8988T (cell line): ENCODE measurements at places on chromosomes 11 and 22.

DNA sequence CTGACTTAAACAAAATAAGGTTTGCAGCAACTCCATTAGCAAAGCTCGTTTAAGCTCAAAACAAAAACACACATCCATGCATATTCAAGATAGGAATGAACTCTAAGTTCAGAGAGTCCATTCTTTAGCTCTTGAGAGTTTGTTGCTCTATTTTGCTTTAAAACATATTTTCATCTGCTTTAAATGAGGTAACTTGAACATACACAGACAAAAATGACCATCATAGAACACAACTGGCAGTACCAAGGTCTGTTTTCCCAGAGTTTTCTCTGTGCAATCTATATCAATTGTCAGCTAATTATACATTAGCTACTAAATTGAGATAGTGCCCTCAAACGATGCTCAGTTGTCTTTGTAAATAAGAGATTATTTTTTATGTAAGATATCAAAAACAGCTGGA is 423.2 kb upstream of the ANO3 start:
- no peak for DNase-seq

- no peak for DNase-seq
These were observed 41.9 kb upstream of the WNT7B start for GRCh38 chr22:46018859-46019258.

- DNase-seq: no peak
These were observed 203.8 kb downstream of the DLG2 start for GRCh38 chr11:85423316-85423715.

DNA sequence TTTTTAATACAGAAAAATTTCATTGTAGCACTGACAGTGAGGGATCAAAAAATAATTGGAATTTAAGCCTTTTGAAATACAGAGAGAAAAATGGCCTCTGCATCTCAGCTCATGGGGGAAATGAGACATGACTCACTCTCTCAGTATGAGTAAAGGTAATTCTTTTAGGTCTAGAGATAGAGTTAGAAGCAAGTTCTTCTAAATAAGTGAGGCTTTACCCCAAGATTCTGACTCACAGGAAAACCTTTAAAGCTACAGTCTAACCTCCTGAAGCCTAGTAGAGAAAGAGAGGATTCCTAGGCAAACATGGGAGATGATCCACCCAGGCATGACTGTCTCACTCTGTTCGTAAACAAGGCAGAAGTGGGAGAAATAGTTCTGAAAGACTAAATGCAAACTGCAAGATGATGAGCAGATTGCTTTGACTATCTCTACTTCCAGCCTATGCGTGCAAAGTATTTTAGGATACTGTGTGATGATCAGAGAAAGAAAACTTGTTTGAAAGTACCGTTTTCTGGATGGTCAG is 1003.3 kb upstream of the CCDC90B start:
- no peak for DNase-seq

DNA sequence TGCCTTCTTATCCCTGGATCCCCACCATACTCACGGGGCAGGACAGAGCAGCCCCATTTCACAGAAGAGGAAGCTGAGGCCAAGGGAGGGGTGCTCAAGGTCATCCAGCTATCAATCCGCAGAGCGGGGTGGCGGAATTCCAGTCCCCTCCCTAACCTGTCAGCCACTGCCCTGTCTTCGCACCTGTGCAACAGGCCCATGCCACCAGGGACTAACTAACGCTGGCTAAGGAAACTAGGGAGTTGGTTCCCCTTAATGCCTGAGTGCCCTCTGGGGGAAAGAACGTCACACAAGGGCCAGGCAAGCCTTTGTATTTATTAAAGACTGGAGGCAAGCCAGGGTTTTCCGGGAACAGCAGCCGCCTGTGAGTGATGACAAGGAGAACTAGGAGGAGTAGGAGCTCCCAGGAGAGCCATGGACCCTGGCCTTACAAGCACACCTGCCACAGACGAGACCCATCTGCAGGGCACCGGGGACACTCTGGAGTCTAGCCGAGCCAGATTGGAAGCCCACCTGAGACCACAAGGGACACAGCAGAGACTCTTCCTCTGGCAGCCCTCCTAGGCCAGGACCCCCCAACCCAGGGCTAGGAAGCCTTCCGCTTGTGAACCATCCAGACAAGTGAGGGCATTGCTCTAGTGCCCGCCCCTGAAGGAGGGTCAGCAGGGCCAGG is 64.4 kb downstream of the MYH9 start:
- no peak for DNase-seq

- DNase-seq: no peak
These were observed 32.1 kb upstream of the SOX10 start for GRCh38 chr22:38016182-38017151.

GRCh38 chr22:29216011-29216872 is 10.5 kb downstream of the EMID1 start:
- DNase-seq: peak; percentile 8

DNA sequence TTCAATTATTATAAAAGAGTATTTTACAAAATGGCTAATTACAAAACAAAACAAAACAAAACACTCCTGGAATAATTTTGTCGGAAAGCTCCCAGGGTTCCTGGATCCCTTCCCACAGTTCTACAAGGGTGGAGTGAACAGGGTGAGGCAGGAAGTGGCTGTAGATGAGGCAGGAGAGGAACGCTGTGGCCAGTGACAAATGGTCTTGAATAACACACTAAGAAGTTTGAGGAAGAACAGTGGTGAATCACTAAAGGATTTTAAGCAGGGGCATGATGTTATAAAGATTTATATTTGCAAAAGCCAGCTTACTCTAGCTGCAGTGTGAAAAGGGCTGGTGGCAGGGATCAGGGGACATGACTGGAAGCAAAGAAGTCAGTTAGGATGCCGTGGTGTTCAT is 33.8 kb upstream of the APOA1 start:
- DNase-seq: no peak

- no peak for DNase-seq
These were observed at the start of gene VPREB1 for GRCh38 chr22:22244316-22245250. VPREB1 (plus strand) TSS chr22:22244786; CDS start chr22:22244814, 28 bp downstream.

- no peak for DNase-seq
These were observed 16.8 kb downstream of the CD5 start for GRCh38 chr11:61119055-61119454.

DNA sequence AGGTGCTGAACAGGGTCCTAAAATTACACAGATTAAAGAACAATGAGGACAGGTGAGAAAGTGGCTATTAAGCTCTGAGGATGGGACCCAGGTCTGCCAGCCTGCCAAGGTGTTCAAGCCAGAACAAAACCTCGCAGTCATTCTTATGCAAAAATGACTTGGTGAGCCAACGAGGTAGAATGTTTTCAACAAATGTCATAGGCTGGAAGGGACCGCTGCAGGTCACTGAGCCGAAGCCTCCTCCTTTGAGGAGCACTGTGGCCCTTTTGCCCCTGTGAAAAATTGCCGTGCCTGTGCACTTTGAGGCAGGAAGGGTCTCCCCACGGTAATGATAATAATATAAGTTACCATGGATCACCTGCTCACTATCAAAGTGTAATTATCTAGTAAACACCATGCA is 216.2 kb downstream of the DSCAML1 start:
- no peak for DNase-seq

GRCh38 chr11:67194096-67194495 is 72.2 kb upstream of the GRK2 start:
- DNase-seq: no peak

DNA sequence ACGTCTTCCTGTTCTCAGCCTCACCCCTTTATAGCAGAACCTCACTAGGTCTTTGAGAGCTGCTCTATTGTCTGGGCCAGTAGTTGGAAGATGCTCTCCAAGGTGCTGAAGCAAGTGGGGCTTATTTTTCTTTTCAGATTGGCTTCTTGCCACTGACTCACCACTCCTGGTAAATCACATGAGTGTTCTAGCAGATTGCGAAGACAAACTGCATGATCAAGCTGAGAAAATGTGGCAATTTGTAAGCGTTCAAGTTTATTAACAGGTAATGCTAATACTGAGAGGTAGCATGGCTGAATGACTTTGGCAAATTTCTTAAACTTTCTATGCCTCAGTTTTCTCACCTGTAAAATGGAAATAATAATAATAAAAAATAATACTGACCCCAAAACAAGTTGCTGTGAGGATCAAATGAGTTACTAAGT is 59.2 kb downstream of the CACNG2 start:
- no peak for DNase-seq

DNA sequence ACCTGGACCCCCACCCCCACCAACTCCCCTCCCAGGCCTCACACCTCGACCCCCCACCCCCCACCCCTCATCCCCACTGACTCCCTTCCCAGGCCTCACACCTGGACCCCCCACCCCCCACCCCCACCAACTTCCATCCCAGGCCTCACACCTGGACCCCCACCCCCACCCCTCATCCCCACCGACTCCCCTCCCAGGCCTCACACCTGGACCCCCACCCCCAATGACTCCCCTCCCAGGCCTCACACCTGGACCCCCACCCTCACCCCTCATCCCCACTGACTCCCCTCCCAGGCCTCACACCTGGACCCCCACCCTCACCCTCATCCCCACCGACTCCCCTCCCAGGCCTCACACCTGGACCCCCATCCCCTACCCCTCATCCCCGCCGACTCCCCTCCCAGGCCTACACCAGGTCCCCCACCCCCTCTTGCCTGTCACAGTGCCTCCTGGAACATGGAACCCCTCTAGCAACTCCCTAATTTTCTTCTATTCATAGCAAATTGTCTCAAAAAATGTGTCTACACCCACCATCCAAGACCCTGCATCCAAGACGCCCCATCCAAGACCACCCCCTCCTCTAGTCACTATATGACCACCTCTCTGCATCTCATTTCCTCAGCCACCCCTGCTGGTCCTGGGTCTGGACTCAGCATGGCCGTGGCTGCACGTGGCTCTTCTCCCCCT is 36.9 kb upstream of the BRSK2 start:
- no peak for DNase-seq

GRCh38 chr11:76850815-76851214 is 9.9 kb upstream of the ACER3 start:
- no peak for DNase-seq

DNA sequence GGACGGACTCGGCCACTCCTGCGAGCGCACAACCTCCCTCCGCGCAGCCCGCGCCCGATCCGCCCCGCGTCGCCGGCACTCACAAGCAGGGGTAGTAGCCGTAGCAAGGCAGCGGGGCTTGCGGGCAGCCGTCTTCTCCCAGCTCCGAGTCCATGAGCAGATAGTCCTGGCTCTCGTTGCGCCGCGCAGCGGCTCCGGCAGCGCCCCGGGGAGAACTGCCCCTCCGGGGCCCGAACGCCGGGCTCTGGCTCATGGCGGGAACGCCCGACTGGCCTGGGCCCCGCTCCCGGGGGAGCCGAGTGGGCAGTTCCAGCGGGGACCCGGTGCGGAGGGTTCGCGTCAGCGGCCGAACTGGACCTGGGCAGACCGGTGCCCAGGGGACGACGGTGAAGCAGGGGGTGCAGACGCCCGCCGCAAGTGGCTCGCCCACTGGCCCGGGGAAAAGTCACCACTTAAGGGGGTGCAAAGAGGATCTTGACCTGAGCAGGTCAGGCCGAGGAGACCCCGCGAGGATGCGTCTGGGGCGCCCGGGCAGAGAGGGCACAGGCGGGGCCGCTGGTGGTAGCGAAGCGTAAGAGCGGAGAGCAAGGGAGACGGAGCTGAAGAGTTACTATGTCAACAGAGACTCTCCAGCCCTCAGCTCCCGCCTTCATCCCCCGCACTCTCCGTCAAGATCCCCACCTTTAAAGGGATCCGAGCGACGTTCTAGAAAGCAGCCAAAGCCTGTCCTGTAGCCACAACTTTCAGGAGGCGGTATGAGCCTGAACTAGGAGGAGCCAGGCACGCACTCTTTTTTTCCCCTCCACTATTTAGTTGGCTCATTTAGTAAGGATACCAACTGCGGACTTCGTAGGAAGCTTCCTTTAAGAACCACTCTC is at the start of gene TRPC6:
TSS of gene TRPC6 (minus strand) at position 757 of the 878 bp plus-strand sequence. CDS start at position 253, 504 bp downstream.
- no peak for DNase-seq

DNA sequence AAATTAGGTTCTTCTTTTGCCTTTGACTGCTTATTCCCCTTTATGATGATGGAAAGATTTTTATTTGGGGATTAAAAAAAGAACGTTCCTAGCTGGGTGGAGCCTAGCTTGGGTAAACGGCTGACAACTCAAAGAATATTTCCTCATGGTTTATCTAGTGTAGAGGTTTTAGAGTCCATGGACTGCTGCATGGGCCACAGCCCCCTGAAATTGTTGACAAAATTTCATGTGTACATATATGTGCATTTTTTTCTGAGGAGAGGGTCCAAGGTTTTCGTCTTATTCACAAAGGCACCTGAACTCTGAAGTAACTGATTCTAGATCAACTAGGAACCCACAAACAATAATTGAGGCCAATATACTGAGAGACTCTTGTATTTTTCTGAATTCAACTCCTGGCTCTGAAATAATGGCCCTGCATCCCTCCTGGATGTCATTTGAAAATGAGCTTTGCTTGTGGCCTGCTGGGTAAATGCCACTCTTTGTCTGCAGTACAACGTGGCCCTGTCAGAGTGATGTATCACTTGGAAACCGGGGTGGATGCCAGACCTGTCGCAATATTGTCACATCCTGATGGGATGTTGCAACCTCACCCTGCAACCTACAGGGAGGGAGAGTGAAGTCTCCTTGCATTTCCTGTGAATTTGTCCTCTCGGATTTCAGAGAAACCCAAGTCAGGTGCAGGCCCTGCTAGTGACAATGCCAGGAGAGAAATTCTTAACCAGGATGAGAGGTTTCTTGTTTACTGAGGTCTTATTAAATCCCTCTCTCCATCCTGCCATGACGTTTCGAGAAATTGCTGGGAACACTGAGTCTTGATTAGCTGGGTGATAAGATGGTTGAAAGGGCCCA is 33.8 kb downstream of the EHF start:
- peak; percentile 33 for DNase-seq

- peak; percentile 51 for DNase-seq
These were observed 397 bp upstream of the CD44 start for GRCh38 chr11:35138606-35138942.

DNA sequence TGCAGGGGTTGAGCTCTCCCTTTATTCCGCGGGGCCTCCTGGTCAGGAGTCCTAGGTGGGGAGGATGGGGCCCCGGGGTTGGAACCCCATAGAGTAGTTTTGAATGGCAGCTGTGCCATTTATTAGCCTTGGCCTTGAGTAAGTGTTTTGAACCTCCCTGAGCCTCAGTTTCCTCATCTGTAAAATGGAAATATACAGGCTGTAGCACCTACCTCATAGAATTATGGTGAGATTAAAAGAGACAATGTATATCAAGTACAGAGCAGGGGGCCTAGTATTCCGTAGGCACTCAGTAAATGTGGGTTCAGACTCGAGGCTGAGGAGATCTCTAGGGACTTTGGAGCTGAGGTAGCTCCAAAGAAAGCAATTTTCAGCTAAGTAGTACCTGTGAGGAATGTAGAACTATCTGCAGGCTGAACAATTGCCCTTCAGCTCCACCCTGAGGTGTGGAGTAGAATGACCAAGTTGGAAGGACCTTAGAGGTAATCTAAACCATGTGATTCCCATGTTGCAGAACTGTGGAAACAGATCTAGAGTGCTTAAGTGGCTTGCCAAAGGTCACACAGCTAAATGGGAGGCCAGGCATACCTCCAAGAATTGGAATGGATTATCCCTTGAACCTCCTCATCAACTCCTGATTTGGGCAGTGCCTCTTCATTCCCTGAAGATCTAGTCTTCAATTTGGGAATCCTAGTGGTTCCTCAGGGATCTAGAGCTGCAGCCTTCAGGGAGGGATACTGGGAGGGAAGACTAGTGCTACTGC is 682 bp downstream of the PGAP2 start:
- DNase-seq: peak; percentile 50

GRCh38 chr11:9951807-9952206 is 287.9 kb downstream of the SWAP70 start:
- DNase-seq: no peak

- DNase-seq: no peak
These were observed 78.9 kb upstream of the CRYBB3 start for GRCh38 chr22:25120761-25121212.
